CD14-positive monocyte (primary cell): ENCODE measurements at places on chromosomes 3 and 15. TPM values are rescaled to one million over a fixed set of nuclear protein-coding genes. Genes with fewer than 3 reads are reported as not detected.

DNA sequence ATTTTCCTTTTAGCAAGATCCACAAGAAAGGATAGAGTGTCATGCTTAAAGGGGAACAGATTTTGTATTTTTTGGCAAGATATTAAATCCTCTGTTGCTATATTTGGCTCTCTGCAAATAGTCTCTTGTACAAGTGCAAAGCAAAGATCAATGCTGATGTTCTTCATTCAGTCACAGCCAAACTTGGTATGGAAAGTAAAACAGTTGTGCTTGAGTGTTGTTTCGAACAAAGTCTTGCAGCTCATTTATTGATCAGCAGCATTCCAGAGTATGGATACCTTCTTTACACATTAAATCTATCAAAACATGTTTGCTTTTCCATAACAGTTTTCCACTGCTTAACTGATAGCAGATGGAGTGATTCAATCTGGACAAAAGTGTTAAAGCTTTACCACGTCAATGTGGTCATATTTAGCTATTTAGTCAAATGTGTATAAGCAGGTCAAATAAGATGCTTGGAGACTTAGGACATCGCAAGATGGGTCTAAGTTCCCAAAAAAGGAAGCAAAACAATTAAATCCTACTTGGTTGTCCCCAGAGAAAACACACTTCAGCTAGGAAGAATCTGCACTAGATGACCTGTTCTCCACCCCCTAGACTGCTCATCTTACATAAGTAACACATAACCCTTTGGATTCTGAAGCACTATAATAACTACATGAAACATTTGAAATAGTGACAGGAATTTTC is 52.4 kb downstream of the VGLL3 start:
- no peak for DNase-seq

GRCh38 chr3:163601426-163601825 is 1476.9 kb downstream of the SI start:
- DNase-seq: no peak

GRCh38 chr15:60781211-60781713 is 302.3 kb upstream of the ICE2 start:
- DNase-seq: no peak

Gene FANCD2OS
- polyA plus RNA-seq: not detected

- DNase-seq: peak; percentile 81
Measured at GRCh38 chr3:141644931-141645330, 93.2 kb upstream of the RNF7 start.

GRCh38 chr3:8301977-8302735 is 199.5 kb upstream of the LMCD1 start:
- DNase-seq: peak; percentile 0

Gene ADCY5
- polyA plus RNA-seq: not detected

DNA sequence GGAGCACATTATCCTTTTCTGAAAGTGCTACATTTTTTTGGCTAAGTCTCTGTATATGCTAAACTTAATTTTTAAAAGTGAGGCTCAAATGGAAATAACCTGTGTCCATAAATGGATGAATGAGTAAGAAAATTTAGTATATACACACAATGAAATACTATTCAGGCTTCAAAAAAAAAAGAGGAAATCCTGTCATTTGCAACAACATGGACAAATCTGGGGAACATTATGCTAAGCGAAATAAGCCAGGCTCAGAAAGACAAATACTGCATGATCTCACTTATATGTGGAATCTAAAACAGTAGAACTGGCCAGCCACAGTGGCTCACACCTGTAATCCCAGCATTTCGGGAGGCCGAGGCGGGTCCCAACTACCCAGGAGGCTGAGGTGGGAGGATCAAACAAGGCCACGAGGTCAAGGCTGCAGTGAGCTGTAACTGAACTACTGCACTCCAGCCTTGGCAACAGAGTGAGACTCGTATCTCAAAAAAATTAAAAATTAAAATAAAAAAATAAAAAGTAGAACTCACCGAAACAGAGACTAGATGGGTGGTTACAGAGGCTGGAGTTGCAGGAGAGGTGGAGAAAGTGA is 25.8 kb downstream of the CCDC12 start:
- DNase-seq: no peak

- DNase-seq: no peak
Measured at GRCh38 chr3:183455089-183455488, 26.7 kb upstream of the MCF2L2 start.

Gene ESYT3
- polyA plus RNA-seq: not detected in 2 replicates

DNA sequence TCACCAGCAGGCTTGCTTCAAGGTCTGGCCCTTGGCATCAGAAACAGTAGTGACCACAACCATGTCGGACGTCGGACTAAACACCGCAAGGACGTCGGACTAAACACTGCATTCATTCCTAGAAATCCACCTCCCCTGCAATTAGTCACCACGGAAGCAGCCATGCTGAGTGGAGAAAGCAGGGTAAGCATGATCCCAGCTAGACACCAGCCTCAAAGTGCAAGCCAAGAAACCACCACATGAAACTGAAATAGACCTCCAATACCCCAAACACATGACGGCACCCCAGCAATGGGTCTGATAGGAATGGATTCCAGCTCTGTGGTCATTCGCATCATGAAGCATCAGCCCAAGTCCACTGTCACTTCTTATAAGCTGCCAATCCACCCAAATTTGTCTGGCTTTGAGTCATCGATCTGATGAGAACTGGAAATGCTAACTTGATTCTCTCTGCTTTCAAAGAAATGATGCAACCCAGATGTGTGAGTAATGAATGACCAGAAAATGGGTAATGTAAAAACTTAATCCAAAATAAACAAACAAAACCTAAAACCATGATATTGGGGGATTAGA is 348.3 kb upstream of the TMCO5A start:
- DNase-seq: no peak

GRCh38 chr3:177426106-177426877 is 229.0 kb upstream of the TBL1XR1 start:
- no peak for DNase-seq

- DNase-seq: peak; percentile 4
Measured at GRCh38 chr3:149085828-149086231, 503 bp downstream of the HLTF start.

DNA sequence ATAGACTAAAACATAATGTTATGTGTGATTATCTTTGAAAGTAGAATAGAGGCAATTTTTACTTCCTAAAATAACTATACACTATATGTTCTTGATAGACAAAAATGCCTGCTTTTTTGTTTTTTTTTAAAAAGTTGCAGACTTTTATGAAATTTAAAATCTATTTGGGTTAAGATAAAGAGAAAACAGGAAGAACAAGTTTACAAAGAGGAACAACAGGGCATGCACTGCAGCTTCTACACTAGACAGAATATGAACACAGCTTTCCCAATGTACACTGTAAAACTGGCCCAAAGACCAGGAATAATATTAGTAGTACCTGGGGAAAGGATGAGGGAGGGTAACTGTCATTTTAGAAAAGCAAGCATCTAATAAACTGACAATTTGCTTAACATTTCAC is 53.7 kb downstream of the NR1I2 start:
- DNase-seq: no peak

Gene NTRK3
- not detected for polyA plus RNA-seq

GRCh38 chr15:84659904-84660781 is 2.1 kb upstream of the NMB start:
- DNase-seq: no peak

GRCh38 chr3:168850109-168850508 is 754.4 kb upstream of the GOLIM4 start:
- DNase-seq: no peak

DNA sequence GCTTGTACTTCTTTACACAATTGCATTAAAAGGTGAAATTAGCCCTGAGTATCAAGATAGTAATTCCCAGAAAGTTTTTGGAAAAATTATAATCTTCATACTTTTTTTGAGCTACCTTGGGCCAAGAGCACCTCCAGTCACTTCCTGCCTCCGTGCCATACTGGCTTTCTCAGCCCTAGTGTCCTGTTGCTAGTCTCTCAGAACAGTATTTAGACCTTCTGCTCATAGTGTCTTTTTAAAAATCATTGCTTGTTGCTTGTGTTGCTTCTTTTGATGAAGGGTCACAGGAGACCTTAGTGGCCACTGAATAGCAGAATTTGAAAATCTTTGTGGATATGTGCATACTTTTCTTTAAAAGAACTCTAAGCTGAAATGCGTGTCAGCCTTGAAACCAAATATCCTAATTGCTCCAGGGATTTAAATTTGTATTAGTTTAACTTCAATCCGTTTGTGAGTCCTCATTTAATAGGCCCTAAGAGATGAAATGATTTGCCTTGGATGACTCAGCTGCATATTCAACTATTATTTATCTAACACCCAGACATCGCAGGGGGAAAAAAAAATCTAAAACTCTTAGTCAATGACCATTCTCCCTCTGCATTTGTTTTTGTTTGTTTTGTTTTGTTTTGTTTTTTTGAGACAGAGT is 29.1 kb upstream of the LXN start:
- DNase-seq: no peak

Gene CCR2
- 181 TPM for polyA plus RNA-seq

DNA sequence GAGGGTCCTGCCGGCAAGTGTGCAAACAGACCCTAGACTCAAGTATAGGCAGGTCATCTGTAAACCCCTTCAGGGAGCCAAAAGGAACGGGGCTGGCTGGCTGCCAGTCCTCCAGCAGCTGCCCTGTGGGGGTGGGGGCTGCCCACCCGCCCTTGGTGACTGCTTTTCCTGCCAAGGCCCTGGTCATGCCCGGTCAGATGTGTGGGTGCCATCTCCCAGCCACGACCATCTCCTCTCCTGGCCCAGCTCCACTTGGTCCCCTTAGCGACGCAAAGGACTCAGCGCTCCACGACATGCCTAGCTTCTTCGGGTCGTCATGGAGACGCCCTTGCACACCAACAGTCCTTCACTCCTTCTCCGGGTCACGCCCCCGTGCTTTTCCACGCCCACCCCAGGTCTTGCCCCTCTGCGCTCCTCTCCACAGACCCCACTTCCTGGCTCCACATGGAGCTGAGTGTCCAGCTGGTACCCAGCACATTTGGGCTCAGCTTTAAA is 2.4 kb downstream of the MUC4 start:
- DNase-seq: no peak

DNA sequence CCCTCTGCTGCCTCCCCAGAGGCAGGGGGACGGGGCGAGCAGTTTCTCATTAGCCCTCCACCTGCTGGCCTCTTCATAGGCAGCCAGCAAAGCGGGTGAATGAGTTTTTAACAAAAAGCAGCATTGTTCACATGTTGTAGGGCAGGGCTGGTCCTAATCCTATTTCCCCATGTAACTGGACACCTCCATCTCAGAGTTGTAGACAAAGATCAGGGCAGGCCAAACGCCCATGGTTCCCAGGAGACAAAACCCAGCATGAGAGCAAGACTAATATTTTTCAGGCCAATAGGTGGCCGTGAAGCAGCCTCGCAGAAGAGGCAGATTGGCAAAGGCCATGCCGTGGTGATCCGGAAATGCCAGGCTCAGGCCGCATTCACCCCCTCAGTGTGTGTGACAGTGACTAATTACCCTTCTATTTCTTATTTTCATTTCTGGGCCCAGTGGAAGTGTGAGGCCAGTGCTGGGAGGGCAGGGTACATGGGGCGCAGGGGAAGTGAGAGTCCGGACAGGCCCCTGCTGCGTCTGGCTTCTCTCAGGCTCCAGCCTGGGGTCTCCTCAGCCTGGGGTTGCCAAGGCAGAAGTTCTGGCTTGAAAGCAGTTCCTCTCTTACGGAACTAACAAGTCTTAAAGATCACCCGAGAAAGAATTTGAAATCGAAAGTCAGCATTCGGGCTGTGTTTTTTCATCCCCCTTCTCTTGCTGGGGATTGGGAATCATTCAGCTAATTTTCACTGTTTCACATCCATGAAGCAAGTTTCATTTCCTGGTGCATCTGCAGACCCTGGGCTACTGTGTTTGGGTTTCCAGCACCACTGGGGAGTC is 64.8 kb downstream of the BOC start:
- peak; percentile 77 for DNase-seq

DNA sequence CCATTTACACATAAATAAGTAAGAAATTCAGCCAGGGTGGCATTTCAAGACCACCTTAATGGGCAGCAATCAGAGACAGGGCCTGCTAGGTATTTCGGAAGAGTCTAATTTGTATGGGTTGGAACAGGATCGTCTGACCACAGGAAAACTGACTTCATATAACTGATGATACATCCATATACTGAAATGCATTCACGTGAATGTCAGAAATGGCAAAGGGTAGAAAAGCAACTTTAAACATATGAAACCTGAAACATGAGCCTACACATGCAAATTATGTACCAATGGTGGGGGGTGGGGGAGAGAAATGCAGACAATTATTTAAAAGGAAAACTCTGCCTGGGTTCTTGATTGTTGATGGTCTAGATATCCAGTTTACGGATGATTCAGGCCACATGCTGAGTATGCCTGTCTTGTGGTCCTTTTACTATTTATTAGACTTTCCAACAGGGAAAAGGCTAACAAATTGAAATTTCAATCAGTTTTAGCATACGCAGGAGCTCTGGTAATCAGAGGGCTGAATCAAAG is 582.2 kb downstream of the FOXP1 start:
- DNase-seq: no peak

- no peak for DNase-seq
Measured at GRCh38 chr15:48250640-48251076, 44.6 kb downstream of the SLC12A1 start.

- no peak for DNase-seq
Measured at GRCh38 chr3:182214416-182214815, 502.7 kb downstream of the SOX2 start.

DNA sequence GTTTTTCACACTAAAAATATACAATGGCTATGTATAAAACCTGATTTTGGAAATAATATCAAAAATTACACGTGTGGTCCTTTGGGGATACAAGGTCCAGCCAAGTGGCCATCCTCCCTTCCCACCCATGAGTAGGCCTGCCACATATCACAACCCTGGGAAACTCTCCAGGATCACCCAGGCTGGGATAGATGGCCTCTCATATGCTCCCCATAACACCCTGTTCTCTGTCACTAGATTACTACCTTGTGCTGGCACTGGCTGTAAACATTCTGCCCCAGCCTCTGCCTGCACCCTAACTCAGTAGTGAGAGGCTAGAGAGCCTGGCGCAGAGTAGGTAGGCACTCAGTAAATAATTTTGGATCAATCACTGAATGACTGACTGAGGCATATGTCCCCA is 52.1 kb downstream of the CLDN18 start:
- no peak for DNase-seq

DNA sequence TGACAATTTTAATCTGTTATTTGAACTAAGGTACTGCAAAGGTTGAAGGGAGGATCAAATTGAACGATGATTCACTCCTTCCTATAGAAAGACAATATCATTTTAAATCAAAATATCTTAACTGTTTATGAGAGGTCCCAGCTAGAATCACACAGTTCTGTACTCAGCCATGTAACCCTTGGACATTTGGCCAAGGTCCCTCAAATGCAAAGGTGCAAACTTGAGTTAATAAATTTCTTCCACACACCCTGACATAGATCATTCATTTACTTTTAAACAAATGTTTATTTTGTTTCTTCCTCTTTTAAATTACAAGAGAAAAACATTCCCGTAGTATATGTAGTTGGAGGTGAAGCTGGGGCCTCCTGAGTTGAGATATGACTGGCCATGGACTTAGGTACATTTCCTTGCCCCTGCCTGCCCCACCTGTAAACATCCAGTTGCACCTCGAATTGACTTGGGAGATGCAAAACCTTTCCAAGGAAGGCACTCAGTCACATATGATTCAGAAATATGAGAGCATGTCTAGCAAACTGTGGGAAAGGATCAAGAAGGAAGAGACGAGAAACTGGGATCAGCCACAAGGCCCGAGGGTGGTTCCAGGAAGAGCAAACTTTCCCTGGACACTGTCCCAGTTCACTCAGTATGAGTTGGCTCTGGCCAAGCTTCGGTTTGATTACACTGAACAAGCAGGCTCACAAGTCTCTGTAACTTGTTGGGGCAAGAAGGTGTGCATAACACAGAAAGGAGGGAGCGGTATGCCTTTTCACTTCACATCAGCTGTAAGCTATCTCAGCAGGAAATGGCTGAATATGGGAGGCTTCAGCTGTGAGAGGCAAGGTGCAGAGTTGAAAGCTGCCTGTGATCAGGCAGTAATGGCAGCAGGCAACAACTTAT is 6.7 kb downstream of the TNFSF10 start:
- no peak for DNase-seq

Gene HRG
- not detected in 2 replicates for polyA plus RNA-seq
